ENCODE measurements at places on chromosomes 3 and 15.

DNA sequence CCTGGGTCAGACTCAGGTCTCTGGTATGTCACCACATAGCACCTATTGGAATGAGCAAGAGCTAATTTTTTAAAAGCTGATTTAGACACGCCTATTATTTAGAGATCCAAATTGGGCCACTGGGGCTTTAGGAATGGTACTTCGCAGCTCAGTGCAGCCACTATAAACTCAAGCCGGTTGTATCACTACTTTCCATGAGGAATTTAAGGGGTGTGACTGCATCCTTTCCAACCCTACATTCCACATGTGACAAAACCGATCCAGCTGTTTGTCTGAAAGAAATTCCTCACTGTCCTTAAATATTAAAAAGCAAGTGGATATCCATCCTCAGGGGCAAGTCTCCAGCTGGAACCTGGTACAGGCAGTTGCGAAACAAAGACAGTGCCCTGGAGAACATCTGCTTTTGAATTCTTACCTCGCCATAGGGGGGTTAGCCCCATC is 12.8 kb downstream of the VGLL3 start:
- DNase-seq = no peak

- no peak for DNase-seq
Measured at GRCh38 chr3:119937229-119937628, 155.3 kb downstream of the NR1I2 start.

DNA sequence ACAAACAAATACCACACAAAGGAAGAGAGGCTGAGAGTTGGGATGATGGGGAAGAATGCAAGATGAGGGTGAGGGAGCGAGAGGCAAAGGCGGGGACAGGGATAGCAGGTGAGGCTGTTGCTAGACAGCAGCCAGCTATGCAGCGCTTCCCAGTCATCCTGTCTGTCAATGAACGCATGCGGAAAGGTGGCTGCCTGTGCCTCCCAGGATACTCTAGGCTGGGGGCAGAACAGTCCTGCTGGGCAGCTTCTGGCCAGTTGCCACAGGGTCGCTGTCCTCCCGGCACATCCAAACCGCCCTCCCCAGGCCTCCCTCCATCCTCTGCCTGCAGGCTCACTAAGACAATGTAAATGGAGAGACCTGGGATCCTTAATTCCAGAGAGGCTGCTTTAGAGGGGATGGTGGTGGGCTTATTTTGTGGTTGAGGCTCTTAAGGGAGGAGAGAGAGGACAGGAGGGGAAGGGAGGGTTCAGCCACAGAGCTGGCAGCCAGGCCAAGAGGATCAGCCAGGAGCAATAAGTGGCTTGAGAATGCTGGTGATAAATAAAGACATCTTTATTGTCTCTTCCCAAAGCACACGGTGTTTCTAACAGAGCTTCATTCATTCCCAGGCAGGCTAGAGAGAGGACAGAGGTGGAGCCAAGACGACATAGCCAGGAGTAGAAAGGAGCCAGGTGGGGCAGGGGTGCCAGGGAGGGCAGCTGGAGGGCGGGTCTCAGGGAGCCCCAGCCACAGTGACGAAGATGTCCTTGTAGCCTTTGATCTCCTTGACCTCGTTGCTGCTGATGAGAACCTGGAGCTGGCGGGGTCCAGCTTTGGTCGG is 9.2 kb upstream of the TGM5 start:
- no peak for DNase-seq

DNA sequence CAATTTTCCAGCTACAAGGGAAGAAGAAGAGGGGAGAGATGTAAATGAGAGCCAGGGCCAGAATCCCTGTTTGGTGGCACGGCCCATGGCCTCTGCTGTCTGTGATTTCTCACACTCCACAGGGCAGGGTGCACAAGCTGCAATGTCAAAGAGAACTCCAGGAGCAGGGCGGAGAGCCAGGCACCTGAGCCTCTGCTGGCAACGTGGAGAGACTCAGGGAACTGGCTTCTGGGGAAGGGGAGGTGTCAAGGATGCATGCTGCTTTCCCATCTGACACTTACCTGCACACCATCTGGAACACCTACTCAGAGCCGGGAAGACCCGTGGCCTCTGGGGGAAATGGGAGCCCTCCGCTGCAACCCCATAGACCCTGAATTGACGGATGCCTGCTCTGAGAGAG is 507.5 kb upstream of the NR2F2 start:
- DNase-seq = no peak

DNA sequence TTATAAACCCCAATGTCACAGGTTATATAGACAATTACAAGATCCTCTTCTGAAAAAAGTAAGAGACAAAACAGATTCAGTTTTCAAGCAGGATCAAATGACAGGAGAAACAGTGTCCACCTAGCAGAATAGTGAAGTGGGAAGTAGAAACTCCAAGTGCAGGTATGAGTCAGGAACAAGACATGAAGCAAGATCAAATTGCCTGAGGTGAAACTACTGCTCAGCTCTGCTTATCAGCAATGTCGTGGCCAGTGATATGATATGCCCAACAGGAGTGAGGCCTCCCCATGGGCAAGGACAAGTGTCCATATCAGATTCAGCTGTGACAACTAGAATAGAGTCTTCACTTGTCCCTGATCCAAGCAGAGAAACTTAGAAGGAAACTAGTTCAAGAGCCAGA is 100.0 kb downstream of the ZMAT3 start:
- no peak for DNase-seq

- no peak for DNase-seq
Measured at GRCh38 chr3:15805756-15806266, 8.0 kb upstream of the ANKRD28 start.

DNA sequence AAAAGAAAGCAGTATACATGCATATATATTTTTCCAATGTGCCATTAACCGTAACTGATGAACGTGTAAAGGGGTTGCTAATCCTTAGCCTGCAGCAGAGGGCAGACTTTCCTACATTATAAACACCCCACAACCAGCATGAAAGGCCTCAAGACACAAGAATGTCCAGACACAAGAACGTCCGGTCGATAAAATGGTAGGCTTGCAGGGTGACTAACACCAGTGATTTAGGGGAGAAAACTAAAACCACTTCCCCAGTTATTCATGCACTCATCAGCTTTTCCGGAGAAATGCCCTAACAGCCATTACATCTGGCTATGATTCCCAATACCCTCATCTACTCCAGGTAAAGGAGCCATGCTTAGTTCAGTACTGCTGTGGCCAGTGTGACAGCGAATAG is 57.4 kb downstream of the LRTM1 start:
- DNase-seq = no peak

DNA sequence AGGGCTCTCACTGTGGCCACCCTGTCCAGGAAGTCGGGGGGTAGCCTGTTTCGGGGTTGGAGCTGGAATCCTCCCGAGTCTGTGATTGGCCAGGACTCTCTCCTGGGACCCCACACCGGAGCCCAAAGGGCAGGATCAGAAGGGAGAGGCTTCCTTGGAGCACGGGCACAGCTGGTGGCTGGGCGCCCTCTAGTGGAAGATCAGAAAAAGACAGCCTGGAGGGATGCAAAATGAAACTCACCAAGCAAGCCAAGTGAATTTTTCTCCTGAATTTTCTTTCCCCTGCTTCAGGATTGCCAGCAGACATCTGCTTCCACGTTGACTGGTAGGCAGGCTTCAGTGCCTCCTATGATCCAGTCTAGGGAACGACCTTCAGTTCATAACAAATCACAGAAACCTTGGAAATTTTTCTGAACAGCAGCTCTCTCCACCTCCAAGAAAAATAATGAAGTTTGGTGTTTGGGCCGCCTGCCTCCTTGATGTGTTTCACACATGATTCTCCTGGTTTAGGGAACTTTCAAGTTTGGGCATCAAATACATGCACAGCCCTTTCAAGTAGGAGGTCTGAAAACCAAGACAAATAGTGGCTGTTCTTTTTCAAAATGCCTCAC is 224.6 kb downstream of the VPS13C start:
- no peak for DNase-seq

DNA sequence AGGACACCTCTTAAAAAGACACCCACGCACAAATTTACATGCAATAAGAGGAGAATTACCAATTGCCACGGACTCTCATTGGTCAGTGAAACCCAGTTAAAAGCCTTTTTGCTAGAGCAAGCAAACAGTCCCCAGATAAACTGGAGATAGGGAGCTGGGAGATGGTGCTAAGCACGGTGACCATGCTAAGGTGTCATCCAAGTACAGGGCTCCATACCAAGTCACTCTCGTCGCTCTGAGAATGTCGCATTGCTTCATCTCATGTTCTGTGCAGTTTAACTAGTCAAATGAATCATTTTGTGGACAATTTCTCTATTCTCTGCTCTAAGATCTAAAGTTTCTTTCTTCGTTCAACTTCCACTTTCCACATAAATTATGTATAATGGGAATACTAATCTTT is 581.9 kb downstream of the AGBL1 start:
- no peak for DNase-seq

DNA sequence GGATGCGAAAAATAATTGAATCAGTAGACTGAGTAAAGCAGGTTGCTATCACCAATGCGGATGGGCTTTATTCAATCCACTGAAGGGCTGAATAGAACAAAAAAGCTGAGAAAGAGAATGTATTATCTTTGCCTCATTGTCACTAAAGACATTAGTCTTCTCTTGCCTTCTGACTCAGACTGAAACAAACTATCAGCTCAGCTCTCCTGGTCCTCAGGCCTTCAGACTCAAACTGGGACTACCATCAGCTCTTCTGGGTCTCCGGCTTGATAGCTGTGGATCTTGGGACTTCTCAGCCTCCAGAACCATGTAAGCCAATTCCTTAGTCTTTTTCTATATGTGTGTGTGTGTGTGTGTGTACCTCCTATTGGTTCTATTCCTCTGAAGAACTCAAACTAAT is 12.6 kb downstream of the IFT57 start:
- no peak for DNase-seq

DNA sequence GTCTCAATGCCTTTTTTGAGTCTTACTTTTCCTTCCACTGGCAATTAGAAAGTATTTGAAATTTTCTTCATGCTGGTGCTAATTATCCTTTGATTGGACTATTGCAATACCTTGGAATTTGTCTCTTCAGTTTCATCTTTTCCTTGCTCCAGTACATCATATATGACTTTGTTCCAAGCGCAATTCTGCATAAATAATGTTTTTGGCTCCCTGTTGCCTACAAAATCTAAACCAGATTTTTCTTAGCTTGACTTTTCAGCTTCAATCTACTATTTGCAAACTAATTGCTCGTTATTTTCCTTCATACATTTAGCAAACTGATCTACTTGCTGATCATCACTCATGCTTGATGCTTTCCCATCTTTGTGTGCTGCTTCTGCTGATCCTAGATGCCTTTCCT is 230.8 kb upstream of the GPR149 start:
- no peak for DNase-seq

DNA sequence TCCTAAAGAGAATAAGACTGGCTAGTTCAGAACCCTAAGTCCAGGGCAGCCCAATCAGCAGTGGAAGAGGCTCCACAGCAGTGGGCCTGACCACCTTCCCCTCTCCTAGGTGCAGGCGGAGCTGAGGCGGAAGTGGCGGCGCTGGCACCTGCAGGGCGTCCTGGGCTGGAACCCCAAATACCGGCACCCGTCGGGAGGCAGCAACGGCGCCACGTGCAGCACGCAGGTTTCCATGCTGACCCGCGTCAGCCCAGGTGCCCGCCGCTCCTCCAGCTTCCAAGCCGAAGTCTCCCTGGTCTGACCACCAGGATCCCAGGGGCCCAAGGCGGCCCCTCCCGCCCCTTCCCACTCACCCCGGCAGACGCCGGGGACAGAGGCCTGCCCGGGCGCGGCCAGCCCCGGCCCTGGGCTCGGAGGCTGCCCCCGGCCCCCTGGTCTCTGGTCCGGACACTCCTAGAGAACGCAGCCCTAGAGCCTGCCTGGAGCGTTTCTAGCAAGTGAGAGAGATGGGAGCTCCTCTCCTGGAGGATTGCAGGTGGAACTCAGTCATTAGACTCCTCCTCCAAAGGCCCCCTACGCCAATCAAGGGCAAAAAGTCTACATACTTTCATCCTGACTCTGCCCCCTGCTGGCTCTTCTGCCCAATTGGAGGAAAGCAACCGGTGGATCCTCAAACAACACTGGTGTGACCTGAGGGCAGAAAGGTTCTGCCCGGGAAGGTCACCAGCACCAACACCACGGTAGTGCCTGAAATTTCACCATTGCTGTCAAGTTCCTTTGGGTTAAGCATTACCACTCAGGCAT is 33.7 kb downstream of the VIPR1 start:
- DNase-seq = no peak

GRCh38 chr3:18223571-18223970 is 201.6 kb downstream of the SATB1 start:
- DNase-seq = no peak

GRCh38 chr3:191257286-191257685 is 58.2 kb downstream of the OSTN start:
- DNase-seq = no peak

GRCh38 chr3:135326851-135327250 is 531.8 kb downstream of the EPHB1 start:
- no peak for DNase-seq
